ENCODE measurements at places on chromosomes 13 and 19.

- DNase-seq: peak; percentile 27
Measured at GRCh38 chr19:32599736-32600157, 18.8 kb downstream of the PDCD5 start.

- DNase-seq: no peak
Measured at GRCh38 chr19:18137657-18138339, 15.2 kb upstream of the PIK3R2 start.

DNA sequence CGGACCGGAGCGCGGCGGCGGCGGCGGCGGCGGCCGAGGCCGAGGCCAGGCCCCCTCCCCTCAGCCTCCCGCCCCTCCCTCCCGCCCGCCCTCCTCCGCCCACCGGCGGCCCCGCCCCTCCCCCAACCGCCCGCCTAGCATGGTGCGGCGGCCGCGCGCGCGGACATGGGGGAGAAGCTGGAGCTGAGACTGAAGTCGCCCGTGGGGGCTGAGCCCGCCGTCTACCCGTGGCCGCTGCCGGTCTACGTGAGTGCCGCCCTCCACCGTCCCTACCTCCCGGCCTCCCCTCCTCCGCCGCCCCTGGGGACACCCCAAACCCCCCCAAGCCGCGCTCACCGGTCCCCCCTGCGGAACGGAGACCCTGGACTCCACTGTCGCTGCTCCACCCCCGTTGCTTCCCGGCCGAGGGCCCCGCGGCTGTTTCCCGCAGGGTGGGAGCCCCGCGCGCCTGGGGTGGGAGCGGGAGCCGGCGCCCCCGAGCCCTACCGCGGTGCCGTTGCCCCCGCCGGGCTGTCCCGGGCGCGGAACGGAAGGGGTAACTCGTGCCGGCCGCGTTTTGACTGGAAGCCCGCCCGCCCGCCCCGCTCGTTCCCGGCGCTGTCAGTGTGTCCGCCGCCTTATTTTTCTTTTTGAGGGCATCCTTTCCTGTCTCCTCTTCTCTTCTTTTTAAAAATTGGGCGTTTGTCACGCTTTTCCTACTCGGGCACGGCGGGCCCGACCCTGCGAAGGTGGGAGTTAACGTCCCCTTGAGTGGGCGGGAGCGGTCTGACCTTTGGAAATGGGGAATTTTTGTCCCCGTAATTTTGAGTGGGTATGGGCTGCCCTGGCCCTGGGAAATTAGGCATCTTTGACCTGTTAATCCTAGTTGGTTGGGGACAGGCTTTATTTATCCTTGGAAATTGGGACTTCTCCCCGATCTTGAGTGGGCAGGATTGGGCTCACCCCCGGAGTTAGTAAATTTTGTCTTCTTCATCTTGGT lies 576 bp downstream of the DOT1L start:
- peak; percentile 46 for DNase-seq

- no peak for DNase-seq
Measured at GRCh38 chr13:111409413-111409812, 89.0 kb downstream of the TEX29 start.

- peak; percentile 58 for DNase-seq
Measured at GRCh38 chr19:11560404-11561051, 1.5 kb upstream of the ELOF1 start.

DNA sequence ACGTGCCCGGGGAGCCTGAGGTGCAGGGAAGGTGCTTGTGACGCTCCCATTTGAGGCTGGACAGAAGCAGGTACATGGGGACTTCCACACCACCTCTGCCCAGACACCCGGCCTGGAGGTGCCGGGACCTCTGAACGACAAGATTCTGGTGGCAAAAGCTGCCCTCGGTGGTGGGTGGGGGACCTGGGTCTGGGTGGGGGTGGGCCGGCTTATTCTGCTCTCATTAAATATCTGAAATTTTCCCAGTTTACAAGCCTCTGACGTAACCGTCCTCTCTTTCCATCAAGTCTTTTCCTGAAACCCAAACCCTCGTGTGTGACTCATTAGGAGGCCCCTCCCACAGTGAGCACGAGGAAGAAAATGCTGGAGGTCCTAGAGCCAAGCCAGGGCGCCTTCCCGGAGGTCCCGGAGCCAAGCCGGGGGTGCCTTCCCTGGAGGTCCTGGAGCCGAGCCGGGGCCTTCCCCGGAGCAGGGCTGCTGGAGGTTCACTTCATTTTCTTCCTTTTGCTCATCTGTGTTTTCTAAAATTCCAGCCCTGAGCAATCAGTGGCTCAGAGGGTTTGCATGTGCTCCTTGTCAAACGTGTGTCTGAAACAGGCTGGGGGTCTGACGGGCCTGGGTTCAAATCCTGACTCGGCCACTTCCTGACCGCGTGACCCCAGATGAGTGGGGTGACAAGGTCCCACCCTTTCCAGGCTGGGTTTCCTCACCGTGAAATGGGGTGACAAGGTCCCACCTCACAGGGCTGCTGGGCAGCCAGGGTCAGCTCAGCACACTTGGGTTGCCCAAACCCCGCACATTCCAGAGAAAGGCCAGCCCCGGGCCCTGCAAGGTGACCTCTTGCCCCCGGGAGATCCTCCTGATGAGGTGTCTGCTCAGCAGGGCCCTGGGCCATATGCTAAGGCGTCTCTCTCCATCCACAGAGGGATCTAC lies 10.0 kb downstream of the CFD start:
- no peak for DNase-seq

DNA sequence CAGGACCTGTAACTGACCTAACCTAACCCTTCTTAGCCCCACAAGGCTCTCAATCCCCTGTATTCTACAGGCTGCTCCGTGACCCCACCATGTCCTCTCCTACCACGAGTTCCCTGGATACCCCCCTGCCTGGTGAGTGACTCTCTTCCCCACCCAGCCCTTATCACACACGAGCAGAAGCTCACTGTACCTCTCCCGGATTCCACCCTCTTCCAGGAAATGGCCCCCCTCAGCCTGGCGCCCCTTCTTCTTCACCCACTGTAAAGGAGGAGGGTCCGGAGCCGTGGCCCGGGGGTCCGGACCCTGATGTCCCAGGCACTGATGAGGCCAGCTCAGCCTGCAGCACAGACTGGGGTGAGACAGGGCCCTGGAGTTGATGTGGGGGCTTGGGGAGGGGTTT lies 1.3 kb downstream of the NR1H2 start:
- no peak for DNase-seq
